ENCODE measurements at places on chromosomes 2 and 18.

DNA sequence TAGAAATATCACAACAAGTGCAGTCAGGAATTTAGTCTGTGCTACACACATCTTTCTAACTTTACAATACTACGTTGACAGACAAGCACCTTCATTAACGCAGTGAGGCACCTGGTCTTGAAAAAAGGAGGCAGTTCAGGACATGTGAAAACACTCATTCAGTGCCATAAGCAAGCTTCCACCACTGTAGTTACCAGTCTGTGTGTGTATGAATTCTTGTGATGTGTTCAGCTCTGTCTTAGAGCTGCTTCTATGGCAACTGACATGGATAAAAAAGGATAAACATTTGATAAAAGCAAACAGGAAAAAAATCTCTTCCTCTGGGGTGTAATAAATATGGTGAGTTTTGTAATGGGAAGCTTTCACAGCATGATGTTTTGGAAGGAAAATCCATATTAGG lies 623.8 kb upstream of the NXPH2 start:
- no peak for DNase-seq

GRCh38 chr2:27100036-27100435 lies 13.5 kb downstream of the KHK start:
- no peak for DNase-seq

DNA sequence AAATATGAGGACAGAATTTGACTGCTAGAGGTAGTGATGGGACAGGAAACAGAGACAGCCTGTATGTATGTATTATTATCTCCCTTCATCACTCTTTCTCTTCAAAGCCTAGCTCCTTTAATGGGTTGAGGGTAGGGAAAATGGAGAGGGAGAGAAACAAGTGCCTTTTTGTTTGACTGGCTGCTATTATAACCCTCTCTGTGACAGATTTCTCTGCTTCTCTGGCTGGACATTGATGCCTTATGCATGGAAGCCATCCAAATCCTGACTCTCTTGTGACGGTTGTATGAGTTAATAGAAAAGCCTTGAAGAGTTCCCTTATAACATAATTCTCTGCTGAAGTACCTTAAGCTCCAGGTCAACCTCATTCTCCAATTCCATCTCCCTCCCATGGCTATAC lies 118.5 kb upstream of the COL5A2 start:
- DNase-seq = no peak

DNA sequence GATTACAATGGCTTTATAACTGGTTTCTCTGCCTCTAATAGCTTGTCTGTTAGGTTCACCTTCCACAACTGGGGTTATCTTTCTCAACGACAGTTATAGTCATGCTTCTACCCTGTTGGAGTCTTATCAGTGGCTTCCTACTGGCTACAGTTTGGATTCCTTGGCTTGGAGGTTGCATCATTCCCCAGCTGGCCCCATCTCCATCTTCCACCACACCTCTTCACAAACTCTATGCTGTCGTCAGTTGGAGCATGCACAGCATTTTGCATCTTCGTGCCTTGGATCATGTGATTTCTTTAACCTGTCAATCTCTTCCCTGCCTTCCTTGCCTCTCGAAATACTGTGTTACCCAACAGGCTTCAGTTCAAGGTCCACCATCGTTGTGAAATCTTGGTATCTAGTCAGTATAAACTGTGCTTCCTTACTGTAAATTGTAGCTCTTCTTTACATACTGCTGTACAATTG lies 316.3 kb upstream of the CXCR4 start:
- DNase-seq = peak; percentile 25

GRCh38 chr2:134436706-134437105 lies 182.8 kb downstream of the MGAT5 start:
- DNase-seq = no peak

- DNase-seq = no peak
Measured at GRCh38 chr18:939958-940357, 35.3 kb downstream of the ADCYAP1 start.

DNA sequence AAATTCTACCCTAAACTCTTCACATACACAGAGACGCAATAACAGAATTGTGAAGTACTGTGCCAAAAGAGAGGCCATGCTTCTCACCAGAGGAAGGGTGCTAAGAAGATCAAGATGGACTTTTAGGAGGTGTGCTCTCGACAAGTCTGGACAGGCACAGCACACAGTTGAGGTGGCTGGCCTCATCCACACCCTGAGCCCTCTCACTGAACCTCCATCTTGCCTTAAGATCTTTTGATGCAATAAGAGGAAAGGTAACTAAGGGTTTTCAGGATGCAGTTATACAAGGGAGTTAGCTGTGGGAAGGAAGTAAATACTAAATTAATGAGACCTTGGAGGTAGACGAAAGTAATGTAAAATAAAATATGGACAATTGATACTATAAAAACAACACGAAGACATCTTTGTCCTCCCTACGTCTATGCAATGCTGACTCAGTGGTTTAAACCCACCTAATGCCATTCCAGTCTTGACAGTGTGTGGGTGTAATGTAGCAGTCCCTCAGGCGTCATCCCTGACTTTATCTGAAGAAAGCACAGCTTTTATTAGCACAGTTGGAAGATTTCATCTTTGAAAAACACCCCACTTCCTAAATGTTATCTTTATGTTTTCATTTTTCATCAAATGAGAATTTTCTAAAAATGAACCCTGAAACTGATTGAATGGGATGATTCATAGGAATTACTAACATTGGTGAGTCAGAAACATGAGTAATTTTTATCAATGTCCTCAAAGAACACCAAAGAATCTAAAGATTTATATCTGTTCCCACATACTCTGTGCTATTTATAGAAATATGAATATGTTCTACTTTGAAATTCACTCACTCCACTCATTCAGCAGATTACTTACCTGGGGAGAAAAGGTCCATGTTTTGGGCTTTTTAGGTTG lies 34.0 kb upstream of the MALL start:
- DNase-seq = no peak

DNA sequence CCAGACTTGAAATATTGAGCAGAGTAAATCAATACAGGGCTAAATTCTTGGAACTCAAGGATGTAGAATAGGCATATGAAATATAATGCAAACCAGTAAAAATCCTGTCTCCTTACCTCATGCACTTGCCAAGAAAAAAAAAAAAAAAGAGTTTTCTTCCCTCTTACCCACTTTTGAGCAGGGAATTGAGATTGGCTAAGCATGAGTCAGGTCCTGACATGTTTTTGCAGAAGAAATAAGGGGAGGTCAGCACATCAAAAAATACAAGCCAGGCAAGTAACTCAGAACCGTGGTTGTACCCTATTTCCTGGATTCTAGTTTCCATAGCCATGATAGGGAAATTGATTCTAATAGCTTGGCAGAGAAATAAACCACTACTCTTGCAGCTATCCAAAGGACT lies 1526.7 kb downstream of the LRP1B start:
- no peak for DNase-seq

DNA sequence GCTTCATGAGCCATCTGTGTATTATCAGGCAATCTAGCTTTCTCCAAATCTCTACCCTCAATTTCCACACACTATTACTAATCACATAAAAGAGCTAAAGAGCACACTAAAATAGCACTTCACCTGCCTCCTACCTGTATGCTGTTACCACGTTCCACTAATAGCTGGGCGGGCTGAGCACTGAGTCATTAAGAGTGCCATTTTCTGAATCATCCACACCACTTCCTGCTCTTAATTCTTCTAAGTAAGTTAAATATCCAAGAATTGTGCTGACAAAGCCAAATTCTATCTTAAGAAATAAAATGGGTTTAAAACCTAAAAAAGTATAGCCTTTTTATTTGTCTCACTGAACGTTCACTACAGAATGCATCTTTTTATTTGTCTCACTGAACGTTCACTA lies 35.7 kb downstream of the NOL10 start:
- DNase-seq = no peak

GRCh38 chr2:88197732-88198131 lies 27.6 kb downstream of the THNSL2 start:
- DNase-seq = no peak

- DNase-seq = peak; percentile 24
Measured at GRCh38 chr2:8427211-8427610, 254.6 kb upstream of the ID2 start.

- DNase-seq = no peak
Measured at GRCh38 chr2:33616873-33617272, 17.8 kb upstream of the FAM98A start.

- no peak for DNase-seq
Measured at GRCh38 chr18:27447451-27447881, 262.4 kb upstream of the CHST9 start.

GRCh38 chr2:165868211-165868610 lies 74.2 kb upstream of the GALNT3 start:
- no peak for DNase-seq

DNA sequence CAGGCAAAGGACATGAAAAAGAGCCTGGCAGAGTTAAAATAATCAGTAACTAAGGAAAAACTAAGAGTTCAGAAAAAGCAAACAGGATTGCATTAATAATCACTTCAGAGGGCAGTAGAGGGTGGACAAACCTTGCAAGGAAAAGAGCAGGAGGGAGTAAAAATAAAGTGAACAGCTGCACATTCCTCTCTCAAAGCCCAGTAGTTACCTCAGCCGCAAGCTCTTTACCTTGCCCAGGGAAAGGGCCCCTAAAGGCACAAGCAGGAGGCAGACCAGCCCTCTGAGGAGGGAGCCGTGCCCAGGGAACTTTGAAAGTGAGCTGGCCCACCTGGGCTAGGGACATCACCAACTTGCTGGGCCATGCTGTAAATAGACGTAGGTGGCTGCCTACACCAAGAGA lies 196.9 kb downstream of the C1D start:
- no peak for DNase-seq

- peak; percentile 40 for DNase-seq
Measured at GRCh38 chr18:37577051-37577611, 11.5 kb upstream of the CELF4 start.

DNA sequence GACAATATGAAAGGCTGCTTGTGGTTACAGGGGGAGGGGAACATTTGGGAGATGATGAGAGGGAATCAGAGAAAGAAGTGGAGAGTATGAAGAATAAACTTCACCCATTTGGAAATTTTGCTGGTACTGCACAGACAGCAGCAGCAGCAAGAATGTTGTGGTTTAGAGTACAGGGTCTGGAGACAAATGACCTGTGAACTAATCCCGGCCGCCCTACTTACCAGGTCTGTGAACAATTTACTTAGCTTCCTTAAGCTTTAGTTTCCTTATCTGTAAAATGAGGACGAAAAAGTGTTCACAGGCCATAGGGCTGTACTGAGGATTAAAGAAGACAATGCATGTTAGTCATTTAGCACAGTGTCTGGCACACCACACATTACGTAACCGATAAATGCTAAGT lies 685.4 kb upstream of the CELF4 start:
- DNase-seq = no peak

GRCh38 chr2:83394134-83394904 lies 1064.8 kb downstream of the SUCLG1 start:
- DNase-seq = no peak

DNA sequence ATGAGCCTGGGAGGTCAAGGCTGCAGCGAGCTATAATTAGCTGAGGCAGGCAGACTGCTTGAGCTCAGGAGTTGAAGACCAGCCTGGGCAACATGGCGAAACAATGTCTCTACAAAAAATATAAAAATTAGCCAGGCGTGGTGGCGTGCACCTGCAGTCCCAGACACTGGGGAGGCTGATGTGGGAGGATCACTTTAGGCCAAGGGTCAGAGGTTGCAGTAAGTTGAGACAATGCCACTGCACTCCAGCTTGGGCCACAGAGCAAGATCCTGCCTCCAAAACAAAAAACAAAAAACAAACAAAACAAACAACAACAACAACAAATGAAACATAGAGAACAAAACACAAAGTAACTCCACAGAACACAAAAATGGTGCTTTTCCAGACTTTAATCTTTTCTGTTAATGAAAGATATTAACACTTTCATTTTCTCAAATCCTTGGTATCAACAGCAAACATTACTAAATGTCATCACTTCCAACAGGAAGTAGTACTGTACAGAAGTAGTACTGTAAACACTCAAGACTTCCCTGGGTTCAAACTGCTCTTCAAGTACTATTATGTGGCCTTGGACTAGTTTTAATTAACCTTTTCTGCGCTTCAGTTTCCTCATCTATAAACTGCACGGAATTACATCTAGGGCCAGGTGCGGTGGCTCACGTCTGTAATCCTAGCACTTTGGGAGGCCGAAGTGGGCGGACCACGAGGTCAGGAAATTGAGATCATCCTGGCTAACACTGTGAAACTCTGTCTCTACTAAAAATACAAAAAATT lies 27.9 kb downstream of the PUM2 start:
- no peak for DNase-seq

GRCh38 chr2:119206201-119206600 lies 17.4 kb upstream of the STEAP3 start:
- no peak for DNase-seq

DNA sequence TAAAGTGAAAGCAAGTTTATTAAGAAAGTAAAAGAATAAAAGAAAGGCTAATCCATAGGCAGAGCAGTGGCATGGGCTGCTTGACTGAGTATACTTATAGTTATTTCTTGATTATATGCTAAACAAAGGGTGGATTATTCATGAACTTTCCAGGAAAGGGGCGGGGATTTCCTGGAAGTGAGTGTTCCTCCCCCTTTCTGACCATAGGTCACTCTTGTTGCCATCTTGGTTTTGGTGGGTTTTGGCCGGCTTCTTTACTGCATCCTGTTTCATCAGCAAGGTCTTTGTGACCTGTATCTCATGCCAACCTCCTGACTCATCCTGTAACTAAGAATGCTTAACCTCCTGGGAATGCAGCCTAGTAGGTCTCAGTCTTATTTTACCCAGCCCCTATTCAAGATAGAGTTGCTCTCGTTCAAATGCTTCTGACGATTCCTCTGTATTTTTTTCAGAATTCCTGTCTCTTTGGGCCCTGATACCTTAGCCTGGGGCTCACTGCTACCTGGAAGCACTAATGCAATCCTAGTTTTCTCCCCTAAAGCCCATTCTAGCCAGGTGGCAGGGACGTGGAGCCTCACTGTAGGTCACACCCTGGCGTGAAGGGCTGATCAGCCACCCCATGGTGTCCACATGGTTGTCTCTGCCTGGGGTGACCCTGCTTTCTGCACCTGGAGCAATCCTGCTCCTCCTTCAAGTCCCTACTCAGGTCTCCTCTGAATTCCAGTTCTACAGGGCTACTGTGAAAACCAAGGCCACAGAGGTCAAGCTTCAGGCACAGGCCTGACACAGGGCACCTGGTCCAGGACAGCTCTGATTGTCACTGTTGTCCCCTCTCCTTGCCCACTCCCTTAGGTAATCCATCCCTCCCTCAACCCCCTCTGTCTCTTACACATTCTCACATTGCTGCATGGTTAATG lies 6.0 kb upstream of the SLC35F6 start:
- peak; percentile 30 for DNase-seq

- DNase-seq = peak; percentile 54
Measured at GRCh38 chr18:9916077-9916639, 2.3 kb downstream of the VAPA start.

- no peak for DNase-seq
Measured at GRCh38 chr2:233353101-233353768, 1.1 kb upstream of the DGKD start.

- DNase-seq = no peak
Measured at GRCh38 chr2:207501802-207502576, 27.8 kb upstream of the CREB1 start.

- no peak for DNase-seq
Measured at GRCh38 chr2:204108781-204109295, 172.3 kb downstream of the ICOS start.

GRCh38 chr18:51151568-51152511 lies 45.6 kb downstream of the MEX3C start:
- DNase-seq = no peak

GRCh38 chr2:195514365-195514764 lies 142.7 kb upstream of the SLC39A10 start:
- peak; percentile 45 for DNase-seq

Data from erythroblast (primary cell).